ENCODE measurements at places on chromosomes 2 and 18.

GRCh38 chr2:73964223-73964622 lies 20.5 kb upstream of the TET3 start:
- DNase-seq = no peak

- DNase-seq = no peak
Measured at GRCh38 chr2:847669-848068, 103.0 kb upstream of the SNTG2 start.

- no peak for DNase-seq
Measured at GRCh38 chr2:200217320-200217719, 89.2 kb upstream of the SPATS2L start.

DNA sequence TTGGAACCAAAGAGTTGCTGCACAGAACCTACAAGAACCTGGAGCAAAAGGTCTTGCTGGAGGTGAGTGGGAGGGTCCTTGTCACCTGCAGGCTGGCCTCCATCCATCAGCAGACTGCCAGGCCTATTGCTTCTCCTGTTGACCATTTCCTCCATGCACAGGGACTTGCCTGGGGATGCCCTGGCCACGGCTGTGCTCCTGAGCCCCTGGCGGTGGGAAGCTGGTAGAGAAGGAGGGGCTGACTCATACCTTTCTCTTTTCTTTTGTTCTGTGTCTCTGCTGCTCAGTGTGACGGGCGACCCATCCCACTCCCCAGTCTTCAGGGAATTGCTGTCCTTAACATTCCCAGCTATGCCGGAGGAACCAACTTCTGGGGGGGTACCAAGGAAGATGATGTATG lies 102.6 kb downstream of the DGKD start:
- DNase-seq = no peak

DNA sequence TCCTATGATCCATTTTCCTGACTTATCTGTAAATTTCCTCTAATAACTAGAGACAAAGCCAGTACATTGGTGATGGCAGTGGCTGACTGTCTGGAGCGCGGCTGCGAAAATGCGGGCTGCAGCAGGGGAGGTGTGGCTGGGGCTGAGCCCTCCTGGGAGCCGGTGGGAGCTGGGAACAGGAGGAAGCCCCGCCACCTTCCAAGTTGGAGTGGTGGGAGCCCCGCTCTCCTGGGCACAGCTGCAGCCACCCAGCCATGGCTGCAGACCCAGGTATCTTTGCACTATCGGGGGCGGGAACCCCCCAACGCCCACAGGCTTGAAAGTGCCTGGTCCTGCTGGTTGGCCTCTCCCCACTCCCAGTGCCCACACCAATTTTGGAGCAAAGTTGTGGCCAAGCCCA lies 633.0 kb upstream of the TMEFF2 start:
- DNase-seq = no peak

GRCh38 chr2:197777823-197778407 lies 7.2 kb downstream of the BOLL start:
- no peak for DNase-seq

DNA sequence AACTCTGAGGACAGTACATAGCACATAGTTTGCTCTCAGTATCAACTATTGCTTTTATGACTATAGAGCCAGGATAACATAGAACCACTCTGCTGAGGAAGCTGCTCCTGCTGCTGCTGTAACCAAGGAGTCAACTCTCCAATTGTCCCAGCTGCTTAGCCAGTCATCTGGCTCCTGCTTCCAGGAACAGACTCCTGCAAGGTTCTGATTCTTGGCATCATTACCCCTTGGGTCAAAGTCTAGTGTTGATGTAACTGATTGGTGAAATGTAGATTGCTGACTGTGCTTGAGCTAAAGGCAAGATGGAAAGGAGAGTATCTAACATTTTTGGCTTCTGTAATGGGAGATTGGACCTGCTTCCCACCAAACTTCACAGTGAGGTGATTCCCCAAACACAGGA lies 261.9 kb upstream of the FSHR start:
- DNase-seq = no peak

DNA sequence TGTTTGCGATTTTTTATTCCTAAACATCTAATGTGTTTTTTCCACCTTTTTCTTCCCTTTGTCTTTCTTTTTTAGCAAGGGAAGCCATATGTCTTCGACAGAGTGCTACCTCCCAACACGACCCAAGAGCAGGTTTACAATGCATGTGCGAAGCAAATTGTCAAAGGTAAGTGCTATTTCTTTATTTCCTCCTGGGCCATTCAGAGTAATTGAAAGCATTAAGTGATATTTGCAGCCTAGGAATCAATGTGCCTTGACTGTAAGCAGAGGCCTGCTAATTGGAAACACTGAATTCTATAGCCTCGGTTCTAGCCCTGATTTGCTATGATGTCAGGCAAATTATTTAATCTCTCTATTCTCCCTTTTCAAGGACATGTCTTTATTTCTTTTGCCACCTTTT lies 47.0 kb downstream of the KIF5C start:
- no peak for DNase-seq

- DNase-seq = no peak
Measured at GRCh38 chr18:32095192-32095899, 3.7 kb downstream of the RNF138 start.

GRCh38 chr18:56645415-56646016 lies 5.6 kb upstream of the WDR7 start:
- no peak for DNase-seq

DNA sequence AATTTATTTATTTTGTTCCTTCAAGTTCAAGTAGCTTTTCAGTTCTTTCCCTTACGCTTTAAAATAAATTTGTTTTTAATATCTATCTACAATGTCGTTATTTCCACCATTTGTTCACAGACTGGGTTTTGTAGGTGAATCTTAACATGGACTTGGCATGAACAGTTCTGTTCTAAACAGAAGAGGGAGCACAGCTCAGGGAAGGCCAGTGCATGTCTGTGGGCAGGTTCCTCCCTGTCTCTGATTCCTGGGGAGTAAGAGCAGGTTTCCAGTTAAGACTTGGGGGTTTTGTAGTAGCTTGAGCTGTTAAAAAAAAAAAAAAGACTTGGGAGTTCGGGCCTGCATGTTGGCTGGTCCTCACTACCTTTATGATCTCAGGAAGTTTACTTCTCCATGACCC lies 11.1 kb downstream of the TTL start:
- DNase-seq = no peak

GRCh38 chr18:27109451-27109850 lies 75.7 kb downstream of the CHST9 start:
- no peak for DNase-seq

DNA sequence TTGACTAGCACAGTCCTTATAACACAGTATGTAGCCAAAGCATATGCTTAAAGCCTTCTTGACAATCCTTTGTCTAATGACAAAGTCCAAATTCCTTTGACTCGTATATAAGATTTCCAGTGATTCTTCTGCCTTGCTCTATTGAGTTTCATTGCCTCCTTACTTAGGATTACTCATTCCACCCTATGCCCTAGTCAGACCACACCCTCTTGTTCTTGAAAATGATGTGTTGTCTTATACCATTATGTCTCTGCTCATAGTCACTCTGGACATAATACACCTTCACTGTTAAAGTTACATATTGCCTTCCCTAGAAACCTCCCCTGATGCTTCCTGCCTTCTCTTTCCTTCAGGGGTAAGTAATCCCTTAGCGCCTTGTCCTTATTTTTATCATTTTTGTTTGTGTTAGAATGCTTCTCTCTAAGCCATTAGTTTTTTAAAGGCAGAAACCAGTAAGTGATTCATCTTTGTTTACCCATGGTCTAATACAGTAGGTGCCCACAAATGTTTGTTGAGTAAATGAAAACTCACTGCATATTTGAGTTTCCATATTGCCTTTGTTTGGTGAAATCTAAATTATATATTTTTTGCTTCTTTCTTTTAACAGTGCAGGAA lies 19.3 kb downstream of the GPD2 start:
- DNase-seq = no peak

DNA sequence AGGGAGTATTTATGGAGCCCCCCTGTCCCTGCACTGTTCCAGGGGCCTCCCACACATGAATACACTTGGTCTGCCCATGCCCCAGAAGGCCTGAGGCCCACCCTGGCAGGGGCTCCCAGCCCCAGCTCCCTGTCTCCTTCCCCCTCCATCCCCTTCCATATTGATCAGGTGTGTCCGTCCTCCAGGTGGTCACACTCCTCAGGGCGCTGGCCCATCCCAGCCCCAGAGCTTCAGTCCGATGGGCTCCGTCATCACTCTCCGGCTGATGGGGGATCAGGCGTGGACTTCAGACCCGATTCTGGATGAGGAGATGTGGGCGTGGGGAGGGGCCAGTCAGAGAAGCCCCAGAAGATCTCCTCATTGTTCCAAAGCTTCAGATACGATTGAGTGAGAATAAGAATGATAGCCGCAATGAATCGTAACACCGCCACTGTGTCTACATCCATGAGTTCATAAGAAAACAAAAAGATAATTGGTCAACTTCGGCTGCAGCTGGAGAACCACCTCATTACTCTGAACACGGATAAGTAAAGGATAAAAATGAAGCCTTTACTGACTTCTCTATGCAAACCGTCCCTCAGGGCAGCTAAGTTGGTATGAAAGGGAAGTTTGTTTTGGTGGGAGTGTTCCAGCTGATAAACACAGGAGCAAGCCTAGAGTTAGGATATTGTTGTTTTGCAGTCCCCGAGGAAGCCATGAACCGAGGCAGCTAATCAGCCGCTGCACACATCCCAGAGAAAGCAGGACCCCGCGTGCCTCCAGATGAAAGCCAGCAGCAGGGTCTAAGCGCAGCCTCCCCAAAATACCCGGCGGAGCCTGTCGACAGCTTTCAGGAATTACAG lies 279.5 kb downstream of the NDUFA10 start:
- DNase-seq = no peak

GRCh38 chr18:49548229-49548636 lies 13.6 kb upstream of the LIPG start:
- DNase-seq = no peak

DNA sequence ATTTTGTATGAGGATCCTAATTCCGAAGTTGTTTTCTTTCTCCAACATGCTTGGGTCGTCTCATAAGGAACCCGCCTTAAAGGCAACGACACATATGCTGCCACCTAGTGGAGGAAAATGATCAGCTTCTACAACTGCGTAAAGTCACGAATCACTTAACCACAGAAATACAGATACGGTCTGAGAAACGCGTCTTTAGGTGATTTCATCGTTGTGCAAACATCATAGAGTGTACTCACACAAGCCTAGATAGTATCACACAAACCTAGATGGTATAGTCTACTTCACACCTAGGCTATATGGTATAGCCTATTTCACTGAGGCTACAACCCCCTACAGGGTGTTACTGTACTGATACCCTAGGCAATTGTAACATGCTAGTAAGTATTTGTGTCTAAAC lies 13.1 kb downstream of the GNLY start:
- no peak for DNase-seq

GRCh38 chr18:45568017-45568416 lies 47.3 kb upstream of the SLC14A2 start:
- no peak for DNase-seq

DNA sequence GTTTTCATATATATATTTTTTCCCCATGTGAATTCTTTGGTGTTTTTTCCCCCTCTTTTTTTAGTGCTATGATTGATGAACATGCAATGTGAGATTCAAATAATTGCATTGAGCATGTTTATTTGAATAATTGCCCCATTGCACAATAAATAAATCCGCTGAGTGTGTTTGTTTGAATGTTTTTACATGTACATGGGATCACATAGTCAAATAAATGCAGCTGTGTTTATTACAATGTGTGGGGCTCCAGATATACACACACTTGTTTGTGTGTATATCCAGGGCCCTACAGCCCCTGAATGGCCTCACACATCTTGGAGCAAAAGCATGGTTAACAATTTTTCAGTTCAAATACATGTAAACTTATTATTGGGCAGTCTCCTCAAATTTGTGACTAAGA lies 134.5 kb downstream of the ZEB2 start:
- no peak for DNase-seq

DNA sequence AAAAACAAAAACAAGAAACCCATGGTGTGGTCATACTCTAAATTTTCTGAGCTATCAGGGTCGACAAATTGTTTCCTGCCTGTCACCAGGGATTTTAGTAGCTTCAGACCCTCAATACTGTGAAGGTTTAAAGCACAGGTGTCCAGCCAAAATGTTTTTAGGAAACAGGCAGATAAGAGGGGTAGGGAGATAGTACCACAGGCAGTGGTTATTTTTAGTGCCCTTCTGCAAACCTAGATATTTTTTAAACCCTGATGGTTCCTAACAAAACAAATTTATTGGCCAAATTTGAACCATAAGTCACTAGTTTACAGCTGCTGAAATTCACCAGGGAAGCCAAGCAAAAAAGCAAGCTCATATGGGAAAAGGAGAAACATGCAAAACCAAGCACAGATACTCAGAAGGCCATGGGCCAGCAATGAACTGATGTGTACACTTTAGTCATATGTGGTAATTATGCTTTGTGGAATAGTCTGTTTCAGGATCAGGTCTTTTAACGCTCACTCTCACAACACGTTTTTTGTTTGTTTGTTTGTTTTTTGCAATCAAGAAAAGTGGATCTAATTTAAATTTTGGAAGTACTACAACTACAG lies 156.8 kb upstream of the STK17B start:
- DNase-seq = no peak

GRCh38 chr2:237137626-237138323 lies 52.1 kb downstream of the COPS8 start:
- DNase-seq = no peak

- DNase-seq = no peak
Measured at GRCh38 chr2:48530033-48530811, at the start of gene STON1. STON1 (plus strand) TSS chr2:48530154; CDS start chr2:48580634, 50,480 bp downstream.

GRCh38 chr2:20064841-20065240 lies 13.4 kb upstream of the LAPTM4A start:
- DNase-seq = no peak

- no peak for DNase-seq
Measured at GRCh38 chr2:37648331-37649011, 23.0 kb downstream of the CDC42EP3 start.

DNA sequence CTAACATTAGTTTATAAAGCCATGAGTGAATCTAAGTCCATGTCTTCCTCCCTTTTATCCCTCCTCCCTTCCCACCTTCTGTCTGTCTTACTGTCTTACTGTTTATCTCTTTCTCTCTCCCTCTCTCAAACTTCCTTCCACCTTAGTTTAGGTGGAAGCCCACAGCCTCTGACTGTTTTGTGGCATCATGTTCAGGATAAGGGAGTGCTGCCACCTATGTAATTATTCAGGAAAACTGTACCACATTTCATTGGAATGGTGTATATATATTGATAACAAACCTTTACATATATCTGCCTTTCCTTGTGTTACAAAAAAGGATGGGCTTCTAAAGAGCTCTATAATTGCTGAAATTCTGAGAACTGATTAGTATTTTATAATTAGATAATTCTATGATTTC lies 48.7 kb downstream of the NETO1 start:
- no peak for DNase-seq
